ENCODE measurements at places on chromosomes 5 and 9.

- no peak for DNase-seq
These were observed 6.9 kb downstream of the COL23A1 start for GRCh38 chr5:178583279-178583678.

DNA sequence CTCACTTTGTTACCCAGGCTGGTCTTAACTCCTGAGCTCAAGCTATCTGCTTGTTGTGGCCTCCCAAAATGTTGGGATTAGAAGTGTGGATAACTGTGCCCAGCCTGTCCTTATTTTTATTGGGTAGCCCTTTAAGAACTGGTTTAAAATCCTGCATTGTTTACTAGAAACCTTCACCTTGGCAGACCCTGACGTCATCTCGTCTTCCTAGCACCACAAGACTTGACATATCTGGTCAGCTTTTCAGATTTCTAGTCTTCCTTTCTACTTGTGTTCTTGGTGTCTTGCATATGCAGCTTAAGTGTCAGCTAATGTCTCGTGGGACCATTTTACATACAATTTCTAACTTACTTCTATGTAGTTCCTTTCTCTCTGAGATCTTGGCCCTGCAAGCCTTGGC, 258.9 kb downstream of the IZUMO3 start:
- DNase-seq, result no peak

- DNase-seq, result no peak
These were observed 51.3 kb downstream of the AK8 start for GRCh38 chr9:132826621-132827365.

DNA sequence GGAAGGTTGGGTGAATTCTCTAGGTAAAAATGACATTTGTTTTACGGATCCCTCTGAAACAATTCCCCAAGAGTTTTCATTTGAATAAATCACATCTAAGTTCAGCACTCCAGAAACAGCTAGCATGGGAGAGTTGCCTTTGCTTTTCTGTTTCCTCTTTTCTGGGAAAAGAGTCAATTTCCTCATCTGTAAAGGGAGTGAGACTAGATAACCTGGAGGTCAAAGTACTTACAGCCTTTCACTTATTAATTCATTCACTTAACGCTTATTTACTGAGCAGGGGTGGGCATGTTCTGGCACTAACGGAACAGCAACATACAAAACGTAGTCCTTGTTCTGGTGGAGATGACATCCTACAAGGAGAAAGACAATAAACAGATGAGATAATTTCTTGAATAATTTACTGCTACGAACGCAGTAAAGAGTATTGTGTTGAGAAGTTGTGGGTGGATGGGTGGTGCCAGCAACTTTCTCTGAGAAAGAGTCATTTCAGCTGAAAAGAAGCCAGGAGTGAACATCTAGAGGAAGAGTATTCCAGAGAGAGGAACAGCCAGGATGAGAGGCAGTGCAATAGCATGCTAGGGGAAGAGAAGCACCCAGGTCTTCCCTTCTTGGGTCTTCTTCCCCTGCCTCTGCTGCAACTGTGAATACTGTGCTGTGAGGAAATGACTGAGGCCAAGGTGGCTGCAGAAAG, 335.6 kb downstream of the ZSWIM6 start:
- DNase-seq, result no peak

- no peak for DNase-seq
These were observed 14.0 kb downstream of the TMEM174 start for GRCh38 chr5:73186976-73187375.

- no peak for DNase-seq
These were observed 273.5 kb upstream of the CCNG1 start for GRCh38 chr5:163163858-163164257.

All from Calu3 (cell line).